Stimulated activated CD4-positive, alpha-beta T cell treated with anti-CD3 and anti-CD28 coated beads, Interleukin-4, amount 100 ng/mL, for 1 hour (primary cell): ENCODE measurements at places on chromosomes 3 and 15.

DNA sequence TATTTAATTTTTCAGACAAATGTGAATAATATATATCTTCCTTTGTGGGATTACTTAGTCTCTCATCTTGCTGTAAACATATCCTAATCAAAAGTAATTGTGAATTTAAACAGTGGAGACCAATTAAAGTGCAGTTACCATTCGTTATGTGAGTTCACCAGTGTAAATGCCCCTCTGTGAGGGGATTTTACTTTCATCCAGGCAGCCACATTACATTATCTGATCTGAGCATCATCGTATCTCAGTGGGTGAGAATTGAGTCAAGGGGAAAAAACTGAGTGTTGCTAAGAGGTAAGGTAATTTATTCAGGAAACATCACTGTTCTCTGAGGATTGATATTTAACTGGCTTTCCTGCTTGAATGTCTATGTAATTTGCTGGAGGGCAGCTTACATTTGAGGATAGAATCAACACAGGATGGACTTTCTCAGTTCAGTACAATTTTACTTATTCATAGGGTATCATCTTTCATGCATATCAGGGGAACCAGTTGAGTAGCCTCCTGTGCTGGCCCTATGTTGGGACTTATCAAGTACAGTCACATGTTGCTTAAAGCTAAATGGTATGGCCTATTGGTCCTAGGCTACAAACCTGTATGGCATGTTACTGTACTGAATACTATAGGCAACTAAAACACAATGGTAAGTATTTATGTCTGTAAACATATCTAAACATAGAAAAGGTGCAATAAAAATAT lies 219.7 kb downstream of the CD47 start:
- no peak for DNase-seq

DNA sequence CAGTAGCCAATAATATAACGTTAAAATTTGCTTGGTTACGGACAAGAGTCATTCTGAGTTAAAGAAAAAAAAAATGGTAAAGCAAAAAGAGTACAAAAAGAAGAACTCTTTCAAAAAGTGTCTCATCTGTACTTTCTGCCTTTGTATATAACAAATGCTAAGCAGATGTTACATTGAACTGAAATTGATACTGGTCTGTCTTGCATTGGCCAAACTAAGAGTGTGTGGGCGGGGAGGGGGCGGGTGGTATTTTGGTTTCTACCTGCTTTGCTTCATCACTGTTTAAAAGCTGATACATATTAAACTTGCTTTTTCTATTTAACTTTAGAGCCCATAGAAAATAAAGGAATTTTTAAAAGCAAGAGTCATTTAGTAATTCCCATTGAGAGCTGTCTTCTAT lies 215.0 kb upstream of the THBS1 start:
- DNase-seq: no peak

DNA sequence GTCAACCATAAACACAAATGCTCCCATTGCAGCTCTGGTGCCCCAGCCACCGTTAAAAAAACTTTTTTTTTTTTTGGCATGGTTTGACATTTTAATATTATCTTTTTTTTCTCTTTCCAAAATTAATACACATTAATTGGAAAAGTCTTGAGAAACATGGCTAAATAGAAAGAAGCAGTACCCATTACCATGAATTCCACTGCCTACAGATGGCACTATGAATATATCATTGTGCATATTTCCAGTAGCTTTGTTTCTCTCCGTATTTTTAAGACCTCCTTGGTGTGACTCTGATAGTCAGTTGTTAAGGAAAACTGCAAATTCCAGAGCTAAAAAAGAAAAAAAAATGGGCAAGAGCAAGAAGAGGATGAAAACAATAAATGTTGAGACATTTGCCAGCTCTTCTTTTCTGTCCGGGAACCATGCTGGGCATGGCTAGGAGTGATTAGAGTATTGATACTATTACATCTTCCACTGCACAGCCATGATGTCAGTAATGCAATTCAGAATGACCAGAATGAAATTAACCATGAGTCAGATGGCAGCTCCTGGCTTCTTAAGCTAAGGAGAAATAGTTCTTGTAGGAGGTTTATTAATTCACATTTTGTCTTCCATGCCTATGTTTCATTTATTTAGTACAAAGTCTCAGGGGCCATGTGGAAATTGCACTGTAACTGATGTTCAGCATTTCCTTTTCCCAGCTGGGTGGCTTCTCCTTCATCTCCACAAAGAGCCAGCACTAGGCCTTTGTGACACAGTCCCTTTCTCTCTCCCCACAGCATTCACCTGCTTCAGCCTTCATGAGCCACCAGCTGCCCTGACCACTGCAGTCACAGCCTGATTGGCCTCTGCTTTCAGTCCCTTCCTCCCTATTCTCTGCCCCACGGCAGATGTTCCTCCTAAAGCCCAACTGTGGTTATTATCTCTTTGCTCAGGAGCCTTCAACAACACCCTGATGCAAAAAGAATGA lies 31.8 kb downstream of the SLC7A14 start:
- DNase-seq: no peak

- no peak for DNase-seq
Observed at GRCh38 chr3:134904241-134904771, 109.2 kb downstream of the EPHB1 start.

- no peak for DNase-seq
Observed at GRCh38 chr3:162544246-162544645, 1047.6 kb downstream of the OTOL1 start.

DNA sequence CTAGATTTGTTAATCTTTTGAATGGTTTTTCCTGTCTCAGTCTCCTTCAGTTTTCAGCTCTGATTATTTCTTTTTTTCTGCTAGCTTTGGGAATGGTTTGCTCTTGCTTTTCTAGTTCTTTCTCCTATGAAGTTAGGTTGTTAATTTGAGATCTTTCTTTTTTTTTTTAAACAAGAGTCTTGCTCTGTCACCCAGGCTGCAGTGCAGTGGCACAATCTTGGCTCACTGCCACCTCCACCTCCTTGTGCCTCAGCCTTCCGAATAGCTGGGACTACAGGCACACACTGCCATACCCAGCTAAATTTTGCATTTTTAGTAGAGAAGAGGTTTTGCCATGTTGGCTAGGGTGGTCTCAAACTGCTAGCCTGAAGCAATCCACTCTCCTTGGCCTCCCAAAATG lies 56.7 kb downstream of the UQCC5 start:
- no peak for DNase-seq

DNA sequence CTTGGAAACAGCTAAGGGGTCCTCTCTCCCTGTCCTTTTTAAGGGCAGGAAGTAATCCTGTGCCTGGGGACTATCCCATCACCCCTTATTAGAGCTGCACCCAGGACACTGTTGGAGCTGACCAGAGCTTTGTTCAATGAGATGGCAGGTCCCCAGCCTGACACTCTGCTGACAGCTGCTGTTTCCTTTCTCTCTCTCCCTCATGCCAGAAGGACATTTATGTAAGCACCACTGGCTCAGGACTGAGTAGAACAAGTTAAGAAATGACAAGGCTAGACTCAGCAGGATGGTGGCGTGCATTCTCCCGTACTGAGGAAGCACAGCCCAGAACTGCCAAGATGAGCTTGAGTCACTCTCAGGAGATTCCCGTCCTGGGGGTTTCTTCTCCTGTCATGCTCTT lies 17.3 kb downstream of the GJD2 start:
- no peak for DNase-seq

GRCh38 chr3:40841131-40841530 lies 316.4 kb downstream of the ZNF621 start:
- DNase-seq: no peak

DNA sequence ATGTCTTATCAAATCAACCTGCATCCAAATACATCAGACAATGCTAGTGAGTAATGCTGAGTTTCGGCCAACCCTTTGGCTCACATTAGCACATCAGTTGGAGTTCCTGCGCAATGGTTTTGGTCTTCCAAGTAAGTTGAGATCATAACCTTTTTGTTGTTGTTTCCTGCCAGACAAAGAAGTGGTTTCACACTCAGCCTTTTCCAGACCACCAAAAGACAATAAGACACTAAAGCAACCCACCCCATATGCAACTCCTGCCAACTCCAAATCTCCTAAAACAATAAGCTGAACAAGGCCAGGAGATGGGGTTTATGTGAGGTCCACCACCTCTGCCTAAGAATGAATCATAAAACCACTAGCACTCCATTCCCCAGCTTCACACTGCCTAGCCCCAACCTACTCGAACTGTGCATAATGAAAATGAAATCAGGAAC lies 177.0 kb downstream of the ERC2 start:
- no peak for DNase-seq

GRCh38 chr3:114144909-114145688 lies 33.8 kb downstream of the DRD3 start:
- DNase-seq: no peak

- DNase-seq: no peak
Observed at GRCh38 chr3:124248471-124249028, 256.6 kb upstream of the ROPN1 start.

GRCh38 chr3:32109256-32109655 lies 2.8 kb downstream of the GPD1L start:
- DNase-seq: no peak

GRCh38 chr3:139222100-139222657 lies 121.6 kb upstream of the MRPS22 start:
- no peak for DNase-seq

GRCh38 chr15:51588966-51589365 lies 33.6 kb downstream of the DMXL2 start:
- no peak for DNase-seq

GRCh38 chr3:142624341-142625152 lies 28.4 kb downstream of the PLS1 start:
- DNase-seq: no peak

DNA sequence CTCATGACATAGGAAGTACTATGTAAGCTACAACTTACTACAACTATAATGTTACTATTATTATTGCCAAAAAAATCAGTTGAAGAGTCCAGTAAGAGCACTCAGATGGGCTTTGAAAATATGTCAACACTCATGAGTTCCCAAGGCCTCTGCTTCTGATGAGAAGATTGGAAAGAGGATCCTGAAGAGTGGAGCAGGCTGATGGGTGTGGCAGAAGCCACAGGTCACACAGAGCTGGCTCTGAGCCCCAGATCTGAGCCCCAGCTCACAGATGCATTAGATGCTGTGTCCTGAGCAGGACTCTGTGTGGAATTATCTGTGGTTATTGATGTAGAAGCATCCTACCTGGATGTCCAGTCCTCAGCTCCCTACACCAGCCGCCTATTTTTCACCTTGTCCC lies 65.6 kb downstream of the SPSB4 start:
- DNase-seq: no peak

- DNase-seq: no peak
Observed at GRCh38 chr3:116281313-116282143, 163.8 kb downstream of the LSAMP start.

- no peak for DNase-seq
Observed at GRCh38 chr3:15404767-15405166, 22.6 kb downstream of the METTL6 start.

- no peak for DNase-seq
Observed at GRCh38 chr3:127851899-127852298, 29.6 kb upstream of the MGLL start.

DNA sequence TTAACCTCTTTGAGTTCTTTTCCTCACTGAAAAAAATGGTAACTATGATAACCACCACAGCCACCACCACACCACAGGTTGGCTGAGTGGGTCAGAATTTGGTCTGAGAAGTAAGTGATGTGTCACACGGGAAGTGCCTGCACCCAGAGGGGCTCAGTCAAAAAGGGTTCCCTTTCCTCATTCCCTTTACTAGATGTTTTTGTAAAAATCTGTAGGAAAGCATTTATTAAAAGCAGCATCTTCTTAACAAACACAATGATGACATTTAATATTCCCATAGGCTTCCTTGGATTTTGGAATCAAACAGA lies 23.2 kb downstream of the CFAP92 start:
- DNase-seq: no peak

- DNase-seq: no peak
Observed at GRCh38 chr3:177481329-177481728, 284.0 kb upstream of the TBL1XR1 start.

- peak; percentile 21 for DNase-seq
Observed at GRCh38 chr3:43181202-43181821, 75.4 kb upstream of the POMGNT2 start.

DNA sequence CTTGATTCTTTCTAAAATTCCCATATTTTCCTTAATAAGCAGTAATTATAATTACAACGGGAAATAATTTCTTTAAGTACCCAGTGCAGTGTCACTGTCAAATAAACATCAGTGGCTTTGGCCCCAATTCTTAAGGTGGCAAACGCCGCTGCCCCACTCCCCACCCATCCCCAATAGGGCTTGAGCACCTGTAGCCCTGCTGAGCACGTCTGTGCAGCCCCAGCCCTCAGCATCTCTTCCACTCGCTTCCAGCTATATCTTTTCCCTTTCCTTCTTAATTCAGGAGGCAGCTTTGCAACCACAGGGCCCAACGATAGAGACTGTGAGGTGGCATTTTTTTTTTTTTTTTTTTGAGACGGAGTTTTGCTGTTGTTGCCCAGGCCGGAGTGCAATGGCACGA lies 9.0 kb downstream of the PPM1M start:
- no peak for DNase-seq

GRCh38 chr3:143283432-143284128 lies 164.0 kb downstream of the CHST2 start:
- DNase-seq: no peak

DNA sequence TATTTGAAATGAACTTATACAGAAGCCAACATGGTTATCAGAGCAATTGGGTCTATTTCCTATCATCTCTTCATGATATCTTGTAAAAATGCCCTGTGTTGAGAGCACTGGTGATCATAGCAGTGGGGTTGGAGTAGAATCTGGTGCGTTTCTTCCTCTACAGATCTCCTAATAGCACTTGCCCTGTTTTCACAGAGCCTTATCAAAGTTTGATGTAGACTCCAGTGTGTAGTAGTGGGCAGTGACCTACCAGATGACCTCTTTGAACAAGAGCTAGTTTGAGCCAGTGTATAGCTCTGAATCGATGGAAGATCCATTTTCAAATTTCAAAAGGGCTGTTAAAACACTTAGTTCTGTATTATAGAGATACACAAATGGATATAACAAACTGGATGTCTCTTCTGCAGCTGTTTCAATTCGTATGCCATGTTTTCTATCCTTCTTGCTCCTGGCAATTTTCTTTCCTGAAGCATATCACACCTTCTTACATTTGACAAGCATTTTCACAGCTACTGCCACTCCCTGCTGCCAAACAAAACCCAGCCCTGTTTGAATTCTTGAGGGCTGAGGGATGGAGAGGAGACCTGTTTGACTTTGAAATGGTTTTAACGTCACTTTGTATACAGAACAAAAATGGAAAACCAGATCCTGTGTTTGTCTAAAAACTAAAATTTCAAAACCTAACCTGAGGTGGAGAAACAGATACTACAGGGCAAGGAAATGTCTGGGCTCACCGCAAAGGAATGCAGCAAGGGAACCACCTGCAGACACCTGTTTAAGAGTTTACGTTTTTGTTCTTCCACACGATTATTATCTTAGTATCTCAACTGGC lies 354.5 kb upstream of the TPRG1 start:
- no peak for DNase-seq
